ENCODE measurements at places on chromosomes 6 and 20. TPM values are rescaled to one million over a fixed set of nuclear protein-coding genes. Genes with fewer than 3 reads are reported as not detected.

GRCh38 chr6:149503276-149503675, 18.5 kb upstream of the ZC3H12D start:
- H3K27me3 ChIP-seq: no peaks in the 10 kb centered on the region
- no peak overlapping the region for H3K27ac ChIP-seq
- H3K36me3 ChIP-seq: peaks cover 7% of the 10 kb centered on the region

- no peaks in the 10 kb centered on the region for H3K36me3 ChIP-seq
- no peaks in the 10 kb centered on the region for H3K27me3 ChIP-seq
- H3K4me3 ChIP-seq: no peak overlapping the region
- DNase-seq: no peak
- no peak overlapping the region for H3K27ac ChIP-seq
- H3K4me1 ChIP-seq: no peaks in the 10 kb centered on the region
Observed at GRCh38 chr6:105726902-105727655, 324.2 kb upstream of the PREP start.

SMLR1 gene
- total RNA-seq: not detected

- H3K27me3 ChIP-seq: no peaks in the 10 kb centered on the region
- no peak overlapping the region for H3K27ac ChIP-seq
- H3K36me3 ChIP-seq: no peaks in the 10 kb centered on the region
- no peak for DNase-seq
- no peak overlapping the region for H3K4me3 ChIP-seq
Observed at GRCh38 chr20:63767886-63768285, 28.3 kb downstream of the SLC2A4RG start.

GRCh38 chr6:7933794-7934193, 23.2 kb upstream of the TXNDC5 start:
- no peaks in the 10 kb centered on the region for H3K4me1 ChIP-seq
- H3K4me3 ChIP-seq: no peak overlapping the region
- H3K27me3 ChIP-seq: no peaks in the 10 kb centered on the region
- no peaks in the 10 kb centered on the region for H3K36me3 ChIP-seq
- no peak for DNase-seq

DNA sequence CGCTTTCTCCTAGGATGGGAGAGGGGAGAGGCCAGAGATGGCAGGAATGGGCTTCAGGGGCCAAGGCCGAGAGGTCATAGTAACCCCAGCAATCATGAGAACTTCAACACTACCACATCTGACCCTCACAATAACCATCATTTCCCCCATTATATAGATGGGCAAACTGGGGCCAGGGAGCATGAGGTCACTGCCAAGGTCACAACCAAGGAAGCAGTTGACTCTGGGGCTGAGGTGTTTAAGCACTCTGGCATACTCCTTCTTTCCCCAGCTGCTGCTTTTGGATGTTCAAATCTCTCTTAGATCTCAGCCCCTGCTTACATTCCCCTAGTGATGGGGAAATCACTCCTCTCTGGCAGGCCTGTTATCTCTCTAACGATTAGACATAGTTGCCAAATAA, 39.6 kb downstream of the CDH22 start:
- H3K27me3 ChIP-seq: no peaks in the 10 kb centered on the region
- H3K4me3 ChIP-seq: no peak overlapping the region
- H3K4me1 ChIP-seq: peaks cover 26% of the 10 kb centered on the region
- no peak overlapping the region for H3K27ac ChIP-seq
- no peak for DNase-seq

TFAP2C gene
- not detected for total RNA-seq

GRCh38 chr6:159307246-159307790, 138.1 kb downstream of the FNDC1 start:
- DNase-seq: no peak
- no peak overlapping the region for H3K27ac ChIP-seq
- no peak overlapping the region for H3K4me3 ChIP-seq

- H3K4me1 ChIP-seq: peaks cover 5% of the 10 kb centered on the region
- no peak overlapping the region for H3K4me3 ChIP-seq
- 0 out of 2 replicates have a peak, but pooled peaks cover 6% of the 10 kb centered on the region for H3K36me3 ChIP-seq
- H3K27ac ChIP-seq: no peak overlapping the region
- H3K27me3 ChIP-seq: no peaks in the 10 kb centered on the region
- no peak for DNase-seq
Observed at GRCh38 chr6:109449064-109449794, 6.3 kb downstream of the MICAL1 start.
